ENCODE measurements at places on chromosomes 16 and 17. TPM values are rescaled to one million over a fixed set of nuclear protein-coding genes. Genes with fewer than 3 reads are reported as not detected.

GRCh38 chr16:79982361-79982760 lies 381.8 kb upstream of the MAF start:
- no peak overlapping the region for H3K4me3 ChIP-seq
- H3K36me3 ChIP-seq, result no peaks in the 10 kb centered on the region
- peaks cover 37% of the 10 kb centered on the region for H3K27me3 ChIP-seq
- DNase-seq, result no peak
- no peak overlapping the region for H3K27ac ChIP-seq

GRCh38 chr17:48023400-48024148 lies 14.0 kb downstream of the COPZ2 start:
- no peaks in the 10 kb centered on the region for H3K36me3 ChIP-seq
- H3K4me1 ChIP-seq, result no peaks in the 10 kb centered on the region
- peak overlapping the region; percentile 79 for H3K27ac ChIP-seq
- DNase-seq, result peak; percentile 97

GRCh38 chr17:76273445-76274111 lies 8.4 kb downstream of the UBALD2 start:
- peaks cover 6% of the 10 kb centered on the region for H3K36me3 ChIP-seq
- no peaks in the 10 kb centered on the region for H3K27me3 ChIP-seq

DNA sequence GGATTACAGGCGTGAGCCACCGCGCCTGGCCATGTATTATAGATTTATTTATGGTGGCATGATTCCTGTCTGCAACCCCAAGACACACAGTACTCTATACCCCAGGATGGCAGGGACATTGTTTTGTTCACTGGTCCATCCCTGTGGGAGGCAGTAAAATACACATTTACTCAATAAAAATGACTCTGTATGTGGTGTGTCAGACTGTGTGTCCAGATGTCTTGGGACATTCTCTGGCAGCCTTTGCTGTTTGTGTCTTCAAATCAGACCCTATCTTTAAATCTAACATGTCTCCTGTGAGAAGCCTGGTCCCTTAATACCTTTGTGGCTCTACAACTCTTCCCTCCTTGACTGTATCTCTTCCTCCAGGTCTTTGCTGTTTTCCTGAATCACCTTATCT lies 1.7 kb upstream of the COASY start:
- DNase-seq, result no peak
- H3K4me3 ChIP-seq, result no peak overlapping the region
- H3K4me1 ChIP-seq, result no peaks in the 10 kb centered on the region
- no peak overlapping the region for H3K27ac ChIP-seq
- peaks cover 16% of the 10 kb centered on the region for H3K36me3 ChIP-seq
- no peaks in the 10 kb centered on the region for H3K27me3 ChIP-seq

- no peak overlapping the region for H3K27ac ChIP-seq
- peaks cover 96% of the 10 kb centered on the region for H3K27me3 ChIP-seq
- peaks cover 4% of the 10 kb centered on the region for H3K4me1 ChIP-seq
- H3K4me3 ChIP-seq, result peak overlapping the region; percentile 84
- H3K36me3 ChIP-seq, result no peaks in the 10 kb centered on the region
Measured at GRCh38 chr17:50560931-50561745, 623 bp downstream of the CACNA1G start.

DNA sequence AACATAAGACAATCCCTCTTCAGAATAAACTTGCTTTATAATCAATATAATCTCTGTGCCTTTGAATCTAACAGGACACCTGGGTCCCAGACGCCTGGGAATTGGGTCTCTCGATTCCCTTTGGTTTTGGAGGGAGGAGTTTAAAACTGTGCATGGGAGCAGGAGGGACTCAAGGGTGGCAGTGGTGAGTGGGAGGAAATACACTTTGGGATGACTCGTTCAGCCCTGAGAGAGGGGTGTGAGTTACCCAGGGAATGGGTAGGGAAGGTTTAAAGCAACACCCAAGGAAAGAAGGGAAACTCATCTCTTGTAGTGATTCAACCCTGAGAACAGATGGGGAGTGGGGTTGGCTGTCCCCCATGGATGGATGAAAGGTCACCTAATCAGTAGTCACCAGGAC lies 1.6 kb downstream of the RANGRF start:
- H3K27me3 ChIP-seq, result no peaks in the 10 kb centered on the region
- H3K4me1 ChIP-seq, result peaks cover 10% of the 10 kb centered on the region
- H3K36me3 ChIP-seq, result no peaks in the 10 kb centered on the region
- H3K27ac ChIP-seq, result no peak overlapping the region
- no peak for DNase-seq

- no peaks in the 10 kb centered on the region for H3K4me1 ChIP-seq
- no peak overlapping the region for H3K27ac ChIP-seq
- H3K27me3 ChIP-seq, result no peaks in the 10 kb centered on the region
- H3K4me3 ChIP-seq, result no peak overlapping the region
- no peaks in the 10 kb centered on the region for H3K36me3 ChIP-seq
Measured at GRCh38 chr17:46136820-46137219, 56.4 kb downstream of the KANSL1 start.

- H3K4me1 ChIP-seq, result no peaks in the 10 kb centered on the region
- H3K4me3 ChIP-seq, result no peak overlapping the region
- H3K36me3 ChIP-seq, result no peaks in the 10 kb centered on the region
Measured at GRCh38 chr16:8251298-8251697, 339.0 kb downstream of the TMEM114 start.

DNA sequence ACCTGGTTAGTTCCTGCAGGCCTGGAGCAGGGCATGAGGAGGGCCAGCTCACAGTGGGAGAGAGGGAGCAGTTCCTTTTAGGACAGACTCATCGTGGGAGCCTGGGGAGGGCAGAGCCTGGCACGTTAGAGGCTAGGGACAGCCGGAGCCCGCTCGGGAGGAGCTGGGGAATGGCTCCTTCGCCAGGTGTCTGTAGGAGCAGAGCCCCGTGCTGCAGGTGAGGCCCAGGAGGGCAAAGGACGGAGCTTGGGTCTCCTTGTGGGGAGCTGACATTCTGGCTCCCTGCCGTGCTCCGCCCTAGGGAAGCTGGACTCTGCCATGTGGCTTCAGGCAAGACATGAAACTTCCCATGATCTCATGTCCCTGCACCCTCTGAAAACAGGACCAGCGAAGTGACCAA lies 18.7 kb upstream of the MTSS2 start:
- no peak for DNase-seq
- H3K27ac ChIP-seq, result no peak overlapping the region
- H3K4me1 ChIP-seq, result no peaks in the 10 kb centered on the region
- H3K4me3 ChIP-seq, result no peak overlapping the region
- no peaks in the 10 kb centered on the region for H3K36me3 ChIP-seq

DNA sequence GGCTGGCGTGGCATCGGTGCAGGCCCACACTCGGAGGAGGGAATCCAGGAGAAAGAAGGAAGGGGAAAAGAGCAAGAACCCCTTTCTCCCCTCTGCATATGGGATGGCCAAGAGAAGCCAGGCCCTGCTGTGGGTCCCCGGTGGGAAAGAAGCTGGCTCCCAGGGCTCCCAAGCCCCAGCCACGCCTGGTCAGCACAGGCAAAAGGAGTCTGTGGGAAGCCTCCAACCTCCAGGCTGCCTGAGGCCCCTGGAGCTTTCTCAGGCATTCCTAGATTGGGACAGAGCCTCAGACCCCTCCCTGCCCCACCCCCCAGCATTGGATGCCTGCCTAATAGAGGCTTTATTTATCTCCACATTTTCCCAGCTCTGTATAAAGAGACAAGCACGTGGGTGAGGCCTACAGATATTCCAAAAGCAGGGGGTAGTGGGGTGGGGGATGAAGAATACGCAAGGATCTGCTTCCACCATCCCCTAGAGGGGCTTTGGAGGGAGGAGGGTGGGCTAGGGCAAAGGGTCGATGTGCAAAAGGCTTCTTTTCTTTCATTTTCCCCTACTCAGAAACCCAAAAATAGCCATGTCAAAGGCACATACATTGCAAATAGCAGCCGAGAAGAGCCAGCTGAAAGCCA lies 56.4 kb downstream of the MPRIP start:
- H3K36me3 ChIP-seq, result peaks cover 10% of the 10 kb centered on the region
- no peaks in the 10 kb centered on the region for H3K27me3 ChIP-seq
- no peak for DNase-seq
- no peak overlapping the region for H3K4me3 ChIP-seq

DNA sequence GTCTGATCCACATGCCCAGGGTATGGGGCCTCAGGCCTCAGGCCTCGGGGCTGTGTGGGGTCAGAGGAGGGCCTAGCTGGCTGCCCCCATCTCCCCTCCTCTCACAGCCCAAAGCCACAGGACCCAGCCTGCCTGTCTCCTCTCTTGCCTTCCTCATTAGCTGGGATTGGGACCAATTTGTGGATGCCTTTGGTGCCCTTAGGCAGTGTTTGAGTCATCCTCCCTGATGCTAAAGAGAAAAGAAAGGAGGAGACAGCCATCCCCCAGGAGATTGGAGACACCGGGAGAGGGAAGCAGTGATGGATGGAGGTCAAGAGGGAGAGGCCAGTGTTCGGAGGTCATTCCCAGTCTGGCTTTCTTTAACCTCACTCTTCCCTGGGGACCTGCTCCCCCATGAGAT lies 23.3 kb upstream of the NOG start:
- H3K36me3 ChIP-seq, result no peaks in the 10 kb centered on the region
- no peak overlapping the region for H3K4me3 ChIP-seq
- no peak for DNase-seq

DNA sequence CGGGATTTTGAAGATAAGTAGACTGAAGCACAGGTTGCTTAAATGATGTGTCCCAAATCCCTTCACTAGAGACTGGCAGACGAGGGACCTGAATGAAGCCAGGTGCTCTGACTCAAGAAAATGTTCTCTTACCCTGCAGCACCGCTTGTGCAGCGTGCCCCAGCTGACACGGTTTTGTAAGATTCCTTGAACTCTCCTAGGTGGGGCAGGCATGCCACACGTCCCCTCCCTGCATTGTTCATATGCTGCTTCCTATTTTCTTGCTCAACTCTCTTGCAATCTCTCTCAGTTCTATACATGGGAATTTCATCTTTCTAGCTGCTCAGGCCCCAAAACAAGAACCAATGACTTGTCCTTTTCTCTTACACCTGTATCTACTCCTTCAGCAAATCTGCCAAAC lies 22.1 kb upstream of the HNF1B start:
- no peaks in the 10 kb centered on the region for H3K27me3 ChIP-seq
- no peak for DNase-seq
- no peaks in the 10 kb centered on the region for H3K4me1 ChIP-seq
- H3K36me3 ChIP-seq, result no peaks in the 10 kb centered on the region

- no peak overlapping the region for H3K4me3 ChIP-seq
- no peak overlapping the region for H3K27ac ChIP-seq
- peaks cover 7% of the 10 kb centered on the region for H3K36me3 ChIP-seq
- H3K4me1 ChIP-seq, result no peaks in the 10 kb centered on the region
- no peak for DNase-seq
Measured at GRCh38 chr17:56867948-56868376, 34.0 kb downstream of the DGKE start.

DNA sequence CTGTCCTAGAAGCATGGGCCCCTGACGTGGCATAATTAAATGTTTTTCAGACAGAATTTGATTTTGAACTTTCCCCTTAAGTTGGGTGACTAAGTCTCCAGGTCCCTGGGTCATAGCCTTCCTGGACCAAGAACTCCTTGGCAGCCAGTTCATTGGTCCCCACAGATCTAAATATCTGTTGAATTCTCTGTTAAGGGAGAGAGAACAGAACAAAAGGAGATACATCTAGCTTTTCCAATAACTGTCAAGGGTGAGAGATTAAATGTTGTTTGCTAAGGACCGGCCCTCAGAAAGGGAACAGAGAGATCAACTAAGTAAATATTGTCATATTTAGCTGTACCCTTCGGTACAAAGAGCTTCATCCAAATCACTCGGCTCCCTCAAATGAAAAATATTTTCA lies 78.2 kb upstream of the NOL11 start:
- H3K27me3 ChIP-seq, result no peaks in the 10 kb centered on the region
- H3K4me1 ChIP-seq, result no peaks in the 10 kb centered on the region
- DNase-seq, result no peak
- H3K36me3 ChIP-seq, result no peaks in the 10 kb centered on the region

- H3K27ac ChIP-seq, result peak overlapping the region; percentile 3
Measured at GRCh38 chr16:3857189-3858043, 23.1 kb downstream of the CREBBP start.

- H3K36me3 ChIP-seq, result no peaks in the 10 kb centered on the region
- H3K27ac ChIP-seq, result no peak overlapping the region
- no peak overlapping the region for H3K4me3 ChIP-seq
Measured at GRCh38 chr17:48676963-48677558, 45.3 kb downstream of the PRAC1 start.

GRCh38 chr16:50137268-50137667 lies 15.8 kb upstream of the TENT4B start:
- H3K27ac ChIP-seq, result no peak overlapping the region
- no peak overlapping the region for H3K4me3 ChIP-seq
- H3K36me3 ChIP-seq, result no peaks in the 10 kb centered on the region
- DNase-seq, result no peak
- H3K4me1 ChIP-seq, result no peaks in the 10 kb centered on the region

DNA sequence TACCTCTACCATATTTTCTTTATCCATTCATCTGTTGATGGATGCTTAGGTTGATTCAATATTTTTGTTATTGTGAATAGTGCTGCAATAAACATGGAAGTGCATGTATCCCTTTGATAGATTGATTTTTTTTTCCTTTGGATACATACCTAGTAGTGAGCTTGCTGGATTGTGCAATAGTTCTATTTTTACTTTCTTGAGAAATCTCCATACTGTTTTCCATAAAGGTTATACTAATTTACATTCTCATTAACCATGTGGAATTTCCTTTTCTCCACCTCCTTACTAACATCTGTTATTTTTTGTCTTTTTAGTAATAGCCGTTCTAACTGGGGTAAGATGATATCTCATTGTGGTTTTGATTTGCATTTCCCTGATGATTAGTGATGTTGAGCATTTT lies 124.6 kb upstream of the TOX3 start:
- H3K4me1 ChIP-seq, result no peaks in the 10 kb centered on the region
- H3K4me3 ChIP-seq, result no peak overlapping the region
- no peak for DNase-seq
- no peaks in the 10 kb centered on the region for H3K36me3 ChIP-seq
- no peaks in the 10 kb centered on the region for H3K27me3 ChIP-seq
- H3K27ac ChIP-seq, result no peak overlapping the region

GRCh38 chr17:32100971-32101631 lies 41.2 kb upstream of the RHOT1 start:
- peaks cover 4% of the 10 kb centered on the region for H3K4me1 ChIP-seq
- H3K27me3 ChIP-seq, result no peaks in the 10 kb centered on the region
- no peak overlapping the region for H3K27ac ChIP-seq
- H3K4me3 ChIP-seq, result no peak overlapping the region

The NAGS gene
- 10.0 TPM for total RNA-seq

The CX3CL1 gene
- 0.18 TPM for total RNA-seq

The ALOX12 gene
- 0.46 TPM for total RNA-seq

The BCAR1 gene
- total RNA-seq, result 74.3 TPM

The RPS15A gene
- 1,664 TPM for total RNA-seq

The HSPB9 gene
- not detected for total RNA-seq

The CCDC144A gene
- total RNA-seq, result 0.81 TPM
